ENCODE measurements at places on chromosomes 3 and 15.

DNA sequence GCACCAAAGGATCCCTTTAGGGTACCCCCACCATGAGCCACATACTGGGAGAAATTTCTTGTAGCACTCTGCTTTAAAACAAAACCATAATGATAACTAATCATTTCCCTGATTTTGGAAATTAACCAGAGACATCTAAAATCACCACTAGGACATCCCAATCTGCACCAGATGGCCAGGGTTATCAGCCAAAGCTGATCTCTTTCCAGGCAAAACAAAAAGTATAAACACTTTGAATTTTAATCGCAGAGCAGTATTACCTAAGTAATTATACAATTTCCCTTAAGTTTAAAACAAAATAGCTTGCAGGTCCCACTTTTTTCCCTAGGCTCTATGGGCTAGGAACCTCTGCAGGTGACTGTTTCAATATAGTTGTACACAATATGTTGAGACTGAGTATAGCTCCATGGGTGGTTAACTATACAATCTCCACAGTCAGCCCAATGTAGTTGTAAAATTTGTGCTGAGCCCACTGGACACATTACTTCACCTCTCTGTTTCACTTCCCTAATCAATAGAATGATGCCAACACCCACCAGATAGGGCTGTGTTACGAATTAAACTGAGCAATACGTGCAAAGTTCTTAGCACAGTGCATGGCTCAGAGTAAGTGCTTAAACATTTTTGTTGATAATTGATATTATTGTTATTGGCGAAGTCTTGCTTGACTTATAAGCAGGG lies 629 bp upstream of the NOX5 start:
- no peak for DNase-seq

DNA sequence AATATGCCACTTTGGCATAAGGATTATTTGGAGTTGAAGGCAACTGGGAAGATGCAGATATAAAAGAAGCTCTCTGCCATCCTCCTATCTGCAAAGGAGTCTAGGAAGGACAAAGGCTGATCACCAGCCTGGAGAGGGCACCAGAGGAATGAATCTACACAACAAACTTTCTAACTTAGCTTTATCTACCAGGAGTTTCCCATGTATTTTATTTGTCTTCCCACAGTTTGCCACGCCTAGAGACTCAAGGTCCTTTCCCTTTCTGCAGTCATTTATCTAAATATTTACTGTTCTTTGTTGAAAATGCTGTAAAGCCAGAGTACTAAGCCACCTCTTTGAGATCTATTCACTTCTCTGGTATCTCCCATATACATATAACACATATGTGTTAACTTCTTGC lies 32.2 kb downstream of the GPR176 start:
- no peak for DNase-seq

DNA sequence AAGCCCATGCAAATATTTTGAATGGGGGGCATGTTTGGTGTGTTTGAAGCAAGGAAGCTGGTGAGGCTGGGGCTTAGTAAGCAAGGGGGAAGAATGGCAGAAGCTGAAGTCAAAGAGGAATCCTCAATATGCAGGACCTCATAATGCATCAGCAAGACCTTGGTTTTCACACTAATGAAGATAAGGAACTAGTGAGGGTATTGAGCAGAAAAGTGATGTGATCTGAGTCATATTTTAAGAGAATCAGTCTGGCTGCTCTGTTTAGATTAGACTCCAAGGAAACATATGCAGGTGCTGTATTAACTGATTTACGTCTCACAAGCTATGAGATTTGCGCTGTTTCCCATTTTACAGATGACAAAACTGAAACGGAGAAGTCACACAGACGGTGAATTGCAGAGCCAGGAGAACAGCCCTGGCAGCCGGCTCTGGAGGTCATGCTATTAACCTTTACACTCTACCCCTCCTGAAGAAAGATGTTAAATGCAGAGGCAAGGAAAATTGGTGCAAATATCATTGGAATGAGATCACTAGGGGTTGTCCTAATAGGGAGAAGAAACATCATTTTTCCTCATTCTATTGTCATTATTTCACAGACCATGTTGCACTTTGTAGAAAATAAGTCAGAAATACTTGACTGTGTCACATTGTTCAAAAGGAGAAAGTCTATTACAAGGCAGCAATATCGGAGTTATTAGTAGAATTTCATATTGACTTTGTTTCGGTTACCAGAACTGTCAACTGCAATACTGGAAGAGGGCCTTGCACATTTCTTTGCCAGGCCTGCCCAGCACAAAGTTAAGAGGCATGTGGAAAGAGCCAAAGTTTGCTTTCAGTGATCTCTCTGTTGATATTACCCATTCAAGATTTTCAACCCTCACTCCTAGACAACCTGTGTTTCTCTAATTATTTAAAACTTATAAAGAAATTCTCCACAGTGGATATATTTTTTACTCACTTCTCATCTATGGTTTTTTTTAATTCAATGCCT lies 64.9 kb downstream of the COL8A1 start:
- DNase-seq: no peak

DNA sequence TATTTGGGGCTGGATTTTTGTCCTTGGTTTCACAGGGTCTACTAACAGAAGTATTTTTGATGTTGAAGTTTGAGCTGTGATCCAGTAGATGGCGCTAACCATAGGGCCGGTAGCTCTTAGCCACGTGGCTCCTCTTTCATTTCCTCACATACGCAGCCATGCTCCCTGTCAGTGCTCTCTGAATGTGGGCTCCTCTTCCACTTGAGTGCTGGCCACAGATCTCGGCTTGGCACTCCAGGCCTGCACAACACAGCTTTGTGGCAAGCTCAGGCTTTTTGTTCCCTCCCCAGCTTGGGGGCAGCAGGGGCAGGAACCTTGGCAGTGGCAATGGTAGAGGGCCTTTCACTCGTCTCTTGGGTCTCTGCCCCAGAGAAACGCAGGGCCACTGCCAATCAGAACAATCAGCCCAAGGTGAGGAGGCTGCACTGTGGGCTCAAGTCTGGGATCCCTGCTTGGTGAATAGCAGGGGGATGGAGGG lies 18.6 kb upstream of the DNAAF4 start:
- no peak for DNase-seq

- DNase-seq: no peak
These were observed 84.3 kb downstream of the CHST2 start for GRCh38 chr3:143203848-143204247.
